Breast epithelium (tissue), 4 donors: ENCODE measurements at places on chromosomes 7 and 10.

- no peak for DNase-seq
Measured at GRCh38 chr7:123425246-123425645, 109.1 kb downstream of the IQUB start.

GRCh38 chr7:35700333-35700732, 5.4 kb upstream of the HERPUD2 start:
- DNase-seq = no peak

DNA sequence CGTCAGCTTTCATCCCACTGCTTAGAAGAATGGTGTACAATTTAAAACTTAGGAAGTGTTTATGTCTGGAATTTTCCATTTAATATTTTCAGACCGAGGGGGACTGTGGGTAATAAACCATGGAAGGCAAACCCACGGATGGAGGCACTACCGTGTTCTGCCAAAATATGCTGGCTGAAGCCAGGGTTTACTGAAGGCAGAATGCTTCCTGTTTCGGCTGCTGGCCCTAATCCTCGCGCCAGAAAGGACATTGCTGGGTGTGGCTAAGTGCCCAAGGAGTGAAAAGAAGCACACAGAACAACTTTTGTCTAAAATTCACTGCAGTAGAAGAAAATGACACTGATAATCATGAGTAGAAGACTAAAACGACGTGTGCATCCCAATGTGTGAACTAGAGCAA, 32.3 kb downstream of the PITRM1 start:
- no peak for DNase-seq

DNA sequence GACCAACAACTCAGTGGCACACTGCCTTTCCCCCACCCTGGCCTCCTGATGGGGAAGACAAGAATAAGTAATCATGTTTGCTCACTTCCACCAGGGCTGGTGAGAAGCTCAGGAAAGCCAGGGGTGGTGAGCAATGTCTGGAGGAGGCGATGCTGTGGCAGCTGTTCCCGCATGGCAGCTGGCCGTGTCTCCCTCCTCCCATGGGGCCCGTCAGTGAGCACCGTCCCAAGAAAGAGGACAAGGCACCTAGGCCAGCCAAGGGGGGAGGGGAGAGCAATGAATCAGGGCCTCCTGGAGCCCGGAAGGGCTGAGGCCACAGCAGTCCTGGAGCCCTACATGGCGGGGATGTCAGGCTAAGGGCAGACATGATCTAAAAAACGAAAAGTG, 69.2 kb upstream of the INSIG1 start:
- DNase-seq = no peak

- no peak for DNase-seq
Measured at GRCh38 chr7:116407165-116407564, 92.4 kb upstream of the CAV2 start.

DNA sequence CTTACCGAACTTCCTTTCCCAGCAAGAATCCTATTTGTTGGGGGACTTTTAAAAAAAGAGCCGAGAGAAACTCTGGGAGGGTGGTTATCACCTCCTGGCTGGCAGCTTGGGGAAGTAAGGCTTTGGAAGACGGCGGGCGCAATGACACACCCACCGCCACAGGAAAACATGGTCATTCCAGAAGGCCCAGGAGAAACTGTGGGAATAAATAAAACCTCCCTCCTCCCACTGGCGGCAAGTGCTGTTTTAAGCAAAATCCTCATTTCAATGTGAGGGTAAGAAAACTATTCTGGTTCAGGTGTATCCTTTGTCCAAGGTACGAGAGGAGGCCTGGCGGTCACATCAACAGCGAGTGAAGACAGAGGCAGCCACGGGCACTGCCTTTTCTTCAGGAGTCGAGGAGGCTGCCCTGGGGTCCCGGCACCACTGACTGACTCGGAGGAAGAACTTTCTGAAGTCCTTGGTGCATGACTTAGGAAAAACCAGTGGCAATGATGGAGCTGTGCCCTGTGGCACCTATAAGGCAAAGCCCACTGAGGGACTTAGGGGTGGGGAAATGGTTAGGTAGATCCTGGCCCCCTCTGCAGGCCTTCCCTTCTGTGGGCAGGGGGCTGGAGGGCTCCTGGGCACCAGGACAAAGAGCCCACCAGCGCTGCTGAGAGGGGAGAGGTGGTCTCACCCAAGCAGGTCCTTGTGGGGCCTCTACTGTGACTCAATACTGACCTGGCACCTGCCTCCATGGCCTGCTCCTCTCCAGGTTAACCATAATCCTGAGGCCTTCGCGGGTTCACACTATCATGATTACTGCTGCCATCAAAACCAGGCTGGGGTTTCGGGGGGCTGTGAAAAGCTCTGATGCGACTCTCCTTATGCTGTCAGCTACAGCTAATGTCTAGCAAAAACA, 21.4 kb downstream of the DNAJB12 start:
- no peak for DNase-seq
